ENCODE measurements at places on chromosomes 3 and 15.
A peak's percentile ranks its signal among the peaks of the same experiment; 100 is the strongest.

DNA sequence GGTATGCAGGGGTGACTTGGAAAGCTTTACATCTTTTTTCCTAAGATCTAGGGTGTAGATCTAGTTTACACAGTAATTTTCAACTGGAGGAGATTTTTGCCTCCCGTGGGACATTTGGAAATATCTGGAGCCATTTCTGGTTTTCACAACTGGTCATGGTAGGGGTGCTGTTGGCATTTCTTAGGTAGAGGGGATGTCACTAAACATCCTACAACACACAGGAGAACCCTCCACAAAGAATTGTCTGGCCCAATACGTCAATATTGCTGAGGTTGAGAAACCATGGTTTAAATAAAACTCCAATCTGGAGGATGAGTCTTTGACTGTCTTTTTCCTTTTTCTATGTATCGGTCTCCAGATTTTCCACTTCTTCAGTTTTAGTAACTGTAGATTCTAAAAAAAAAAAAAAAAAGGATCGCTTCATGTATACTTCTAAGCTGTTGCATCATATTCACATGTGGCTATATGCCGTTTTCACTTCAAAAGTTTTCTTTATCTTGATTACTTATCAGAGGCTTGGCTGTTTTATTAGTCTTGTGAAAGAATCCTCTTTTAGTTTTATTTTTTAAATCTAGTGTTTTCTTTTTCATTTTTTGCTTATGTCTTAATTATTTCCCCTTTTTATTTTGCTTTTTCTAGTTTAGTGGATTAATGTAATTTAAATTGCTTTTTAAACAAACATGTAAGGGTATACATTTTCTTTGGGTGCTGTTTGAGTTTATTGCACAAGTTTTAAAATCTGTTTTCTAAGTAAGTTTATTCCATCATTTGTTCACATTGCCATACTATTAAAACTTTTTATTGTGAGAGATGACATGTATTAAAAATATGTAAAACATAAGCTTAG, 21.2 kb downstream of the UBE2Q2 start:
- DNase-seq: no peak

DNA sequence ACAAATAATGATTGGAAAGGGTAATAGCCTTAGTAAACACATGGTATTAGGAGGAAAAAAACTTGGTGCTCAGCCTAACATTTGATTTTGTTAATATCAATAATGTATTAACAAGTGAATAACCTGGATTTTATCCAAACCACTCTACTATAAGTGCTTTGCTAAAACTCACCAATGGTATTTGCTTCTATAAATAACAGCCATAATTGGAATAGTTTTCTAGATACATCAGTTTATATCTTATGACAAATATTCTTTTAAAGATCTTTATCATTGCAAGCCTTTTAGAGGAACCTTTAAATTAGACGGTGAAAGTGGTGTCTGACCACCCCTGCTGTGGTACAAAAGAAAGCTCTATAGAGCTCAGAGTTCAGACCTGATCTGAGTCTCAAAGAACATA, 123.9 kb downstream of the SHOX2 start:
- no peak for DNase-seq

- DNase-seq: no peak
Measured at GRCh38 chr3:55661141-55661540, 174.0 kb upstream of the WNT5A start.

GRCh38 chr3:76039431-76039830, 254.1 kb upstream of the ZNF717 start:
- no peak for DNase-seq

DNA sequence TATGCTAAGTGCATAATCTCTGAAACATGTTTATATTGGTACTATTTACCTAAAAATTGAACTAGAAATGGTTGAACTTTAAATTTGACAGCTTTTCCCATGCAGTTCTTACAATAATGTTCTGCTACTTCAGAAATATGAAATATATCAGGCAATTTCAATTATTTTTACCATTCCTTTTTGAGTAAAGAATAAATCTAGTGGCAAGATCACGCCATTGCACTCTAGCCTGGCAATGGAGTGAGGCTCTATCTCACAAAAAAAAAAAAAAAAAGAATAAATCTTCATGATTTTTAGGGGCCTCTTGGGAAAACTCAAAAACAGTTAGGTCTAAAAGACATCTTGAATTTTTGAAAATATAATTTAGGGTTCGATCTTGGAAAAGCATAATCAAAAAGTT, 10.6 kb upstream of the DNAAF4 start:
- no peak for DNase-seq

GRCh38 chr3:125602752-125603649, 7.7 kb upstream of the OSBPL11 start:
- DNase-seq: no peak

- no peak for DNase-seq
Measured at GRCh38 chr3:19213603-19214220, 65.4 kb downstream of the KCNH8 start.

DNA sequence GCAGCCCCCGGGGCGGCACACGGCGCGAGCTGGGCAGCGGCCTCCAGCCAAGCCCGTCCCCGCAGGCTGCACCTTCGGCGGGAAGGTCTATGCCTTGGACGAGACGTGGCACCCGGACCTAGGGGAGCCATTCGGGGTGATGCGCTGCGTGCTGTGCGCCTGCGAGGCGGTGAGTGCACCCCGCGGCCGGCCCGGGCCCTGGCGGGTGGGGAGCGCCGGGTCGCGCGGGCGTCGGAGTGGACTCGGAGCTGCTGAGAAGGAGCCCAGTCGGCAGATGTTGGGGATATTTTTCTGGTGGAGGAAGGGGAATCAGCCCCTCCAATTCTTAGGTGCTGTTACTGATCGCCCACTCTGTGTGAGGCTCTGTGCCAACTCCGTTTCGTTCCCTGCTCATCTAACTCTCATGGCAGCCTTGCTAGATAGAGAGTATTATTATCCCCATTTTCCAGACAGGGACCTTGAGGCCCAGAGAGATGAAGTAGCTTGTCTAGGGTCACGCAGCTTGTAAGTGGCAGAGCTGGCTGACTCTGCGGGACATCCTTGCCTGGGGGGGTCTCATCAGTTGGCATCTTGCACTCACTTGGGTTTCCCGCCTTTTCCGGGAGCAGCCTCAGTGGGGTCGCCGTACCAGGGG, 890 bp downstream of the CHRD start:
- no peak for DNase-seq

DNA sequence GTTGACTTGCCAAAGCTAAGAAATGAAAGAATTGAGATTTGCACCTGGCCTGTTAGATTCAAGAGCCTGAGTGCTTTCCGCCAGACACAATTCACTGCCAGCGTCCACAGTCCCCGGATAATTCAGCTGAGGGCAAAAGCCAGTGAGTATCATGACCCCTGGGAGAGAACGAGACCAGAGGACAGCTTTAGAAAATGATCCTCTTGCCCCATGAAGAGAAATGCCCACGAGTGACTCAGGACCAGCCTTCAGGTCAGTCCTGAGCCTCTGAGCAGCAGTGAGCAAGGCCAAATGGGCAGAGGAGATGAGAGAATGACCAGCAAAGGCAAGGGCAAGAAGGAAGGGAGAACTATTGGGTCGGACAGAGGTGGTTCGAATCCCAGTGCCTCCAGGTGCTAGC, 273.5 kb downstream of the FAM43A start:
- no peak for DNase-seq

- DNase-seq: no peak
Measured at GRCh38 chr3:131194816-131195215, 168.1 kb downstream of the NEK11 start.

DNA sequence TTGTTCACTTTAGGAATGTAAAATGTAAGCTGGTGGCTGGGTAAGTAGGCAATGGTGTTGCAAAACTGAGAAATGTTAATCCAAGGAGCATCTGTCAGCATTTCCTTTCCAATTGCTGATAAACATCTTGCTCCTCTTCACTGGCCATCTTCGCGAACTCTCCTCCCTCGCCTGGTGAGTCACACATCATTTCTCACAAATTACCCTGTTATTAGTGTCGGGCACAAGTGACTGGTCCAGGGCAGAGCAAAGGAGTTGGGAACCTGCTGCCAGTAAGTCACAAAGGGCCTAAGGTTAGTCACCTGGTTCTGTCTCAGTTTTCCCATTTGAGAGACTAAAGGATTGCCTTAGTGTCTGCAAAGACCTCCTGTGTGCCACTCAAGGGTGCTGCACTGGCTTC, 13.0 kb downstream of the CERS3 start:
- DNase-seq: no peak

- DNase-seq: no peak
Measured at GRCh38 chr3:53804697-53805462, 41.3 kb downstream of the CHDH start.

DNA sequence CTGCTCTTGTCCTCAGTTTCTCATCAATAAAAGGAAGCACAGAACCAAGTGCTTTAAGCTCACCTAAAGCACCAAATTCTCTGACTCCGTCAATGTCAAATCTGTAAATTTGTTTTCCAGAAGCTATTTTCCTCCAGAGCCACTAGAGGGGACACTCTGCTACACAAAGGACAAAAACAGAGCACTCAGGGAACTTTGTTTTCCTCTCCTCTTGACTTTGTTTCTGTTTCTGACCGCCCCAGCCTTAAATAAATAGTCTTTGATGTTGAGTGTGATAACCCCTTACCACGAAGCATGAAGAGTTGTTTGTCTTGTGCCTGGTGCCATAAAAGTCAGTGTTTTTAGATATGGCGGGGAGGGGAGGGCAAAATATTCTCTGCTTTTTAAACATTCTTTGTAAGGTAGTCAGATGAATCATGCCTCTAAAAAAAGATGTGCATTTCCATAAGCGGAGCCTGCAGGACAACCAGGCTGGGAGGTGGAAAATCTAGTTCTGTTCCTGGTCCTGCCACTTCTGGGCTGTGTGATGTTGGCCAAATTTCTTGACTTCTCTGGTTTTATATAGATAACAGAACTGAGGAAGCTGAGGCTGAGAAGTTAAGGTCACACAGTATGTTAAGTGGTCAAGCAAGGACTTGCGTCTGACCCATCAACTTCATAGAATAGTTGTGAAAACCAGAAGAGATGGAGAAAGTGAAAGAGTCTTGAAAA, 7.3 kb upstream of the ZBTB38 start:
- no peak for DNase-seq

- DNase-seq: peak; percentile 75
Measured at GRCh38 chr3:141368062-141368924, at the start of gene ZBTB38. TSS of gene ZBTB38 (plus strand) at chr3:141368504. CDS start at chr3:141442389, 73,885 bp downstream.

Measured in nephron progenitor cell (in vitro differentiated cells).